ENCODE measurements at places on chromosomes 7 and 10. TPM values are rescaled to one million over a fixed set of nuclear protein-coding genes. Genes with fewer than 3 reads are reported as not detected.

DNA sequence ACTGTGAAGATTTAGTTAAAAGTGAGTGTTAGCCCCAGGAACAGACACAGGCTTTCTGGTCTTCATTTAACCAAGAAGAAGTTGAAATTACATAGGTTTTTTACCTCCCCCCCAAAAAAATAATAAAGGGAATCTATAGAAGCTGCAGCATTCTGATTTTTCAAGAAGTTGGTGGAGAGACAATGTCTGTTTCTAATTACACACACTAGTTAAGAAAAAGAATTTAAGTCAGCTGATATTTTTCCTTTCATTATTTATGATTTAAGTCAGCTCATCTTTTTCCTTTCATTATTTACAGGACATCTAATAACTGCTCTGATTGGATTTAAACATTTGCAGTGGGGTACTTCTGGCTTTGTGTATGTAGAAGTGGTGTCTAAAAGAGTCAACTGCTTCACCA lies 201.4 kb upstream of the NRP1 start:
- no peak for DNase-seq

- no peak for DNase-seq
These were observed 2.0 kb upstream of the PURB start for GRCh38 chr7:44887293-44887692.

The OPN1SW gene
- not detected for total RNA-seq

The TNS3 gene
- total RNA-seq, result 44.7 TPM

The ARMC3 gene
- total RNA-seq, result not detected

The ETV1 gene
- total RNA-seq, result 8.7 TPM

DNA sequence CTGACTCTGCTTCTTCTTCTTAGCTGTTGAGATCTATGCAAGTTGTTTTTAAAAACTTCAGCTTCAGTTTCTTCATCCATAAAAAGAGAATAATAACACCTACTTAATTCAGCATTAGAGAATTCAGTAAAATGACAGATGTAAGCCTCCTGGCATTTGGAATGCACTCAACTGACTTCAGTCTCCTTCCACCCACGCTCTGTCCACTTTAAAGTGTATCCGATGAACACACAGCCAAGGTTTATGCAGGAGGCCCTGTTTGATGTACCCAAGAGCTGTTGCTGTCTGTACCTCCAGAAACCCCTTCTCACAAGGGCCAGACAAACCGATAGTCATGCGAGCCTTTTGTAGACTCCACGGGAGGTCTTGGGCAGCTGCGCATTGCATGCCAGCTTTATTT lies 27.1 kb upstream of the SLC35B4 start:
- DNase-seq, result no peak

- DNase-seq, result no peak
These were observed 80.5 kb downstream of the ELAPOR2 start for GRCh38 chr7:86978808-86979506.

The DCLRE1A gene
- 8.2 TPM for total RNA-seq

DNA sequence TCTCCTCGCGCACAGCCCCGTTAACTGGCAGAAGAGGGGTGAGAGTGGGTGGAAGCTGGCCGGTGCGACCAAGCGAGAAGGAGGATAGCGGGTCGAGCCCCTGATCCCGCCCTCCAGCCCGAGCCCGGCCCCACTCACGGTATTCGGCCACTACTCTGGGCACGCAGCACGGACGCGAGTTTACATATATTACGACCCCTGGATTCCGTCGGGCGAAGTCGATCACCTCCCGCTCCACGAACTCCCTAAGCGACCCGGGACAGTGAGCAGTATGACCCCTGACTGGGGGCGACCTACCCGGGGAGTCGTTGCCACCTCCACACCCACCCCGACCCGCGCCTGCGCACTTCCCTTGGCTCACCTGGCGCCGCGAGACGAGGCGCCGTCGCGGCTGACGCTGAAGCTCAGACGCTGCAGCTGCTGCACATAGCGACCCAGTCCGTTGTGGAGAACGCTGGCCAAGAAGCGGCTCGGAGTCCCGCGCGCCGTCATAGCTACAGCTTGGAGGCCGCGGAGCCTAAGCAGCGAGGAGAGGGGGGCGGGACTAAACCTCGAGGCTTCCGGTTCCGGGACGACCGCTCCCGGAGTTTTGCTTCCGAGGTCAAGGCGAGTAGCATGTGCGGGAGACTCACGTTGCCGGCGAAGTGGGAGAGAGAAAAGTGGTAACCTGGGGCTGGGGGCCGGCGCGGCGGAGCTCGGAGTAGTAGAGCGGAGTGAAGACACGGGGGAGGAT lies at the start of the genes MRPL43 and TWNK:
Gene MRPL43, minus strand, starts transcription at position 546 of the 733 bp plus-strand sequence. Its CDS starts 54 bp downstream, at position 492.
Gene TWNK, plus strand, starts transcription at position 592 of the 733 bp plus-strand sequence. CDS start 668 bp downstream, outside the sequence.
- DNase-seq, result peak; percentile 53

DNA sequence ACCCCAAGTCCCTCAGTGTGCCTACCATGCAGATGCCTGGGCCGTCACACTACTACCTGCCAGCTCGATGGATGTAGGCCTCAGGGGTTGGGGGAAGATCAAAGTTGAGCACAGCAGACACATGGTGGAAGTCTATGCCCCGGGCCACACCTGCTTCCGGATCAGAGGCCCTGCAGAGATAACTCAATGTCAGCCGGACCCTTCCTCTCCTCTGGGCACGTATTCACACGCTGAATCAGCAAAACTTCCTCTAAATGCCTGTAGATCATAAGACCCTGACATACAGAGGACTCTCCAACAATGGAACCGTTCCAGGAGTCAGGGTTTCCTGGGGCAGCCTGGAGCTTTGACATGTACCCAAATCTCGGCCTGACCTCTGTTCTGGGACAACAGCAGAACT lies 3.7 kb downstream of the DDX56 start:
- no peak for DNase-seq

DNA sequence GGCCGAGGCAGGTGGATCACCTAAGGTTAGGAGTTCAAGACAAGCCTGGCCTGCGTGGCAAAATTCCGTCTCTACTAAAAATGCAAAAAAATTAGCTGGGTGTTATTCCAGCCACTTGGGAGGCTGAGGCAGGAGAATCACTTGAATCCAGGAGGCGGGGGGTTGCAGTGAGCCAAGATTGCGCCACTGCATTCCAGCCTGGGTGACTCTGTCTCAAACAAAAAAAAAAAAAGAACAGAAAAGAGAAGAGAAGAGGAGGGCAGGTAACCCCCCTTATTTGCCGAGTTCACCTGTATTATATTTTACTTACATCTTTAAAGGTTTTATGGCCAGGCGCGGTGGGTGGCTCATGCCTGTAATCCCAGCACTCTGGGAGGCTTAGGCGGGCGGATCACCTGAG lies 91.7 kb downstream of the RNF216 start:
- DNase-seq, result no peak

DNA sequence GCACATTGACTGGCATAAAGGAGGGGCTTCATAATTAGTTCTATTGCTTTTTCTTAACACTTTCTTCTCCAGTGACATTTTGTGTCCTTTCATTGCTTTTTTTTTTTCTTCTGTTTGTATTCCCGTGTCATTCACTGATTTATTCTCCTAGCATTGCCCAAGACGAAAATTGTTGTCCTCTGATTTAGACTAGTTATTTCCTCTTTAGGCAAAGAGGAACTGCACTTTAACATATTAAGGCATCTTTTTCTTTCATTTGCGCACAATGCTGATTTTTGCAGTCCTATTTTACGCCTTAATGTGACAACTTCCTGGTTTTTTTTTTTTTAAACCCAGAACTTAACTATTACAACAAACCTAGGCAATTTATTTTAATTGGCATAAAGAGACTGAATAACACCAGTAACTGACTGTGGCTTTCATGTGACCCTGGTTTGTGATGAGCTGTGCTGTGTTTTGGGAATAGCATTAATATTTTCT lies 39.7 kb downstream of the ARID5B start:
- no peak for DNase-seq

The CDHR1 gene
- total RNA-seq, result 1.7 TPM

The ADAM12 gene
- total RNA-seq, result 22.8 TPM

GRCh38 chr10:131706952-131707351 lies 193.9 kb upstream of the PPP2R2D start:
- no peak for DNase-seq

DNA sequence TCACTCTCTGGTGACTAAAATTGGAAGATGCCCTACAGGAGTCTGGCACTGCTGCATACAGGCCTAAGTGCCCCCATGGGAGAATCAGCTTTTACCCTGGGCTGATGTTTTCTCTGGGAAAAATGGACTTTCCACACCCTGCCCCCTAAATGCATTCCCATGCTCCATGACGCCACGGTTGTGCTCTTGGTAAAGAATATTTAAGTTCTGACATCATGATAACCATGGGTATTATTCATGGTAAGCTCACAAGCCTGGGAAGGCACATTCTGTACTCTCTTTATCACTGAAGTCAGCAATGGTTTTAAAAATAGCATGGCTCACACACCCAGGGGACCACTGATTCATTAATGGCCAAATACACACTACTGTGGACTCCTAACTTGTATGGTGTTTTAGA lies 43.4 kb downstream of the HIPK2 start:
- no peak for DNase-seq

GRCh38 chr10:13712476-13712836 lies 125.7 kb downstream of the PRPF18 start:
- no peak for DNase-seq

DNA sequence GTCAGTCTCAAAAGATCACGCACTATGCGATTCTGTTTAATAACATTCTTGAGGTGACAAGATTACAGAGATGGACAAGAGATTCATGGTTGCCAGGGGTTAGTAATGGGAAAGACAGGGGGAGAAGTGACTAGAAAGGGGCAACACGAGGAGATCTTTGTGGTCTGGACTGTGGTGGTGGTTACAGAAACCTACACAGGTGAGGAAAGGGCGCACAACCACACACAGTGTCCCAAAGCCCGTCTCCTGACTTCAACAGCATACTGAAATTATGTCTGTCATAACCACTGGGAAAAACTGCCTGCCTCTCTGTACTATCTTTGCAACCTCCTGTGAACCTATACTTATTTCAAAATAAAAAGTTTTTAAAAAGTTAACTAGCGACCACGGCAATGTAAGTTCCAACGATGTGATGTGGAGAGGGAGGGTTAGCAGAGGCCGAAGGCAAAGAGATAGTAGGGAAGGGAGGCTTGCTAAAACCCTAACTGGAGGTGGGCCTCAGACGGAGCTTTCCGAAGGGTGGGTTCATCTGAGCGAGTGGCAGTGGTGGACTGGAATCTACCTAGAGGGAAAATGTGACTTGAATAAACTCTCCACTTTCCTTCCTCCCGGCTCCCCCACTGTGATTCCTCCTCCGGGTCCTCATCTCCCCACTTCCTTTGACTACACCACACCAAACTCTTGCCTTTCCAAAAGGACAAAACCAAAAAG lies 43.7 kb downstream of the GNA12 start:
- no peak for DNase-seq

DNA sequence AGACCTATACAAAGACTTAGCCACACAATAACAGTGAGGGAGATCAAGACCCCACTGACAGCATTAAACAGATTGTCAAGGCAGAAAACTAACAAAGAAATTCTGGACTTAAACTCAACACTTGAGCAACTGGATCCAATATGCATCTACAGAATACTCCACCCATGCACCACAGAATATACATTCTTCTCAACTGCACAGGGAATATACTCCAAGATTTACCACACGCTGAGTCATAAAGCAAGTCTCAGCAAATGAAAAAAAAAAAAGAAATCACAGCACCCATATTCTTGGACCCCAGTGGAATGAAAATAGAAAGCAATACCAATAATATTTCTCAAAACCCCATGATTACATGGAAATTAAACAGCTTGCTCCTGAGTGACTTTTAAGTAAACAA lies 680.2 kb downstream of the PCDH15 start:
- DNase-seq, result no peak

DNA sequence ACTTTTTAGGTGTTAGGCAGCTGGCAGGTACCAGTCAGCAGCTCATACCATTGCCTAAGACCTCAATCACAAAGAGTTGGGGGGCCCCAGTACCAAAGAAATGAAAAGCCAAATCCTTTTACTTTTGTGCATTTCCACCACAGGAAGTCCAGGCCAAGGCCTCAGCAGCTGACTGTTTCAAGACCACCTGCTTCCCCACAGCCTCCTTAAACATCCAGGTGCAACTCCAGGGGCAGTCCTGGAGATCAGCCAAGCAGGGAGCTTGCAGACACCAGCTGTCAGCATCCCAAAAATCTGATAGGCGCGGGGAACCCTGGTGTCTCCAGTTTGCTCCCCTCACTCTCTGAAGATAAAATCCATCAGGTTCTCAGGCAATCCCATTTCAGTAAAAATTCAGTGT lies 91.5 kb upstream of the EFCAB10 start:
- DNase-seq, result no peak

- DNase-seq, result no peak
These were observed 521.6 kb upstream of the SORCS1 start for GRCh38 chr10:107686095-107686494.

The IL6 gene
- 0.30 TPM for total RNA-seq

GRCh38 chr7:2774935-2775334 lies 69.2 kb downstream of the GNA12 start:
- no peak for DNase-seq

The ITGA8 gene
- total RNA-seq, result 17.5 TPM

GRCh38 chr10:79984851-79985250 lies 35.9 kb upstream of the SFTPD start:
- no peak for DNase-seq

DNA sequence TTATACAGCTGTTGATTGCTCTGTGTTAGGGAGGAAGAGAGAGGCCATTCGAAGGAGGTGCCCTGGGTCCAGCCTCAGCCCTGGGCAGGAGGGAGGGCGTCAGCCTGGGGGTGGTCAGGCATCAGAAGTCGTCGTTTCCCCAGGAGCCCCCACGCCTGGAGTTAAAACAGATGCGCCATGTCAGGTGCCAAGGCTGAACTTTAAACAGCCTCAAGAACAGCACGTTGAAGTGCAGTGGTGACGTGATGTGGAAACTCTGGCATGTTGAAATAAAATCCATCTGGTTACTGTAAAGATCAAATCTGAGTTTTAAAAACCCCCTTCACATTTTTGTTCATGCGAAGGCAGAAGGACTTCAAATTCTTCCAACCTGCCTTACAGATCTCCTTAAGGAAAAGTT lies 128.4 kb upstream of the PPP2R2D start:
- DNase-seq, result peak; percentile 47

Data from skin of body (tissue), 3 donors.